Stimulated activated CD4-positive, alpha-beta T cell treated with anti-CD3 and anti-CD28 coated beads, Interleukin-1b, Interleukin-23, amount 100 ng/mL, for 24 hours (primary cell): ENCODE measurements at places on chromosomes 11 and 22.

DNA sequence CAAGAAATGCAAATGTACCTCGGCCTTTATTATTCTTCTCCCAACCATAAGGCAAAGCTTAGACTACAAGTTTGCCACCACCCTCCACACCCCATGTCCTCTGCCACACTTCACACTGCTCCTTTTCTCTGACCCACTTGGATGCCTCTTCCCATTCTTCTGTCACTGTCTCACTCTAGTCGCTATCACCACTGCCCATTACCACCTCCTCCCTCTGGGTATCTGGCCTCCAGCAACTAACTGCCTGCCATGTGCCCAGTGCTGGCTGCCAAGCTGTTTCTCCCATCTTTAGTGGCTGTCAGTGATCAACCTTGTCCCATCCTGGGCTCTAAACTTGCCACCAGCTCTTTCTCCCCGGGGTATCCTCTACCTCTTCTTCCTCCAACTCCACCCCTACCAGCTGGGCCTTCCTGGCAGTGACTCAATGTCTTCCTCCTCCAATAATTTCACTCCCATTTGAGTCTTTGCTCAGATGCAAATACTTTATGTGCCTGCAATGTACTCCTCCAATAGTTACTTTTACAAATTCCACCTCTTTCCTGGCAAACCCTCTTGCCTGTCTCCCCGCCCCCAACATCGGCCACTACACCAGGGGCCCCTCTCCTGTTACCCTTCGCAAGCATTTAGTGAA, 20.1 kb upstream of the KDM2A start:
- DNase-seq, result no peak

- no peak for DNase-seq
Measured at GRCh38 chr11:96061730-96062129, 137.8 kb upstream of the MTMR2 start.

- no peak for DNase-seq
Measured at GRCh38 chr11:82465481-82465880, 268.2 kb downstream of the FAM181B start.

- DNase-seq, result no peak
Measured at GRCh38 chr22:44244265-44244822, 63.6 kb downstream of the PARVG start.

DNA sequence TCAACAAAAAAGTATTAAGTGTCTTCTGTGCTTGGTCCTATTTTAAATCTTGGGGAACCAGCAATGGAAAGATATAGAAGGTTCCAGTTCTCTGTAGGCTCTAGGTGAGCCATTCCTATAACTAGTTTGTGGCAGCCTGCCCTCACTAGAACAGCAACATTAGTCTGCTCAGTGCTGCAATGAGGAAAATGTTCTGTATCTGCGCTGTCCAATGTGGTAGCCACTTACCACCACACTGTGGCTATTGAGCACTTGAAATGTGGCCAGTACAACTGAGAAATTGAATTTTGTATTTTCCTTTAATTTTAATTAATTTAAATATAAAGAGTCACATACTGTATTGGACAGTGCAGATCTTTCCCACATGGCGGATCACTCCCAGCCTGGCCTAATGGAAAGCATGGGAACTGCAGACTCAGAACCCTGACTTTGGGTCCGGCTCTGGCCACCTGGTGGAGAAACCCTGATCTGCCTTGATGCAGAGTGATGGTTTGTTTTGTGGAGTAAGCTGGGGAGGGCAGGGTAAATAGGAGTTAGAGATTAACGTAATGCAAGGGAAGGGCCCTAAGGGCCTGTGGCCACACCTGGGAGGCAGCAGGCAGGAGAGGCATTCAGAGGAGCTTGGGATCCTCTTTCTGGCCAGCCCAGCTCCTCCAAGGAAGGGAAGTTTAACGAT, 101.0 kb downstream of the ME3 start:
- no peak for DNase-seq

- DNase-seq, result no peak
Measured at GRCh38 chr11:118074785-118075184, 2.1 kb upstream of the TMPRSS4 start.

DNA sequence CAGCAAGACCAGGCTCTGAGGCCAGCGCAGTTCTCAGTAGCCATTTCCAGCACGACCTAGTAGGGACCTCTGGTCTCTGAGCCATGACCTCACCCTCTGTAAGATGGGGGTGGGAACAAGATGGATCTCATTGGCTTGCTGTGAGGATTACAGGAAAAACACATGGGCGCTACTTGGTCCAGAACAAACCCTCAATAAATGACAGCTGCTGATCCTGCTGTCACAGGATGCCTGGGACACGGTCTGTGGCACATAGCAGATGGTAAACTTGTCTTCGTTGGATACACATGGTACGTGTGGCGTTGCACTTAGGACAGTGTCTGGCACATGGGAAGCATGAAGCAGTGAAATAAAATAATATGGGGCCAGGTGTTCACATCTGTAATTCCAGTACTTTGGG, 4.5 kb upstream of the KCTD17 start:
- no peak for DNase-seq

DNA sequence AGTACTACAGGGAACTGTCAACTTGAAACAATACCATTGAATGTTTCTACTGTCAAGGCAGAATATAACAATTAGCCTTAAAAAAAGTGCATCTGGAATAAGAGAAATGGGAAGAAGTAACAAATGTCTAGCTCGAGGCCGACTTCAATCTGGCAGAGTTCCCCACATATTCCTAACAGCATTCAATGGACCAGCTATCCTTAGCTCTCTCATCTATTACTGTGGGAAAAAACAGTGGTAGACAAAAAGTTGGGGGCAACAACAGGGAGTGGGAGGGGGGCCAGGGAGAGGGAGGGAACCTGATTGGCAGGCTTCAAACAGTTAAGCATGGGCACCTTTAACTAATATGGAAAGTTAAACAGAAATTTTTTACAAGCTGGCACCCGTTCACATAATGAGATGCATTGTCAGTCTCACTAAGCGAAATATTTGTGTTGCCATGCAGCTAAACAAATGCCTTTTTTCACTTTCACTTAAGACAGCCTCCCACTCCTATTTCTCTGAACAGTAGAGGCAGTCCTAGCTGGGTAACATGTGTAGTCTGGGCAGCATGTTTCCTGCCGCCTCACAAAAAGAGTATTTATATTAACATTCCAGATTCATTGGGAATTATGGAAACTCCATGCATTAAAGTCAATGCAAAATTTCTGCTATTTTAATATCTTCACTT, 62.2 kb upstream of the SOX6 start:
- DNase-seq, result no peak
